ENCODE measurements at places on chromosomes 7 and 10.

DNA sequence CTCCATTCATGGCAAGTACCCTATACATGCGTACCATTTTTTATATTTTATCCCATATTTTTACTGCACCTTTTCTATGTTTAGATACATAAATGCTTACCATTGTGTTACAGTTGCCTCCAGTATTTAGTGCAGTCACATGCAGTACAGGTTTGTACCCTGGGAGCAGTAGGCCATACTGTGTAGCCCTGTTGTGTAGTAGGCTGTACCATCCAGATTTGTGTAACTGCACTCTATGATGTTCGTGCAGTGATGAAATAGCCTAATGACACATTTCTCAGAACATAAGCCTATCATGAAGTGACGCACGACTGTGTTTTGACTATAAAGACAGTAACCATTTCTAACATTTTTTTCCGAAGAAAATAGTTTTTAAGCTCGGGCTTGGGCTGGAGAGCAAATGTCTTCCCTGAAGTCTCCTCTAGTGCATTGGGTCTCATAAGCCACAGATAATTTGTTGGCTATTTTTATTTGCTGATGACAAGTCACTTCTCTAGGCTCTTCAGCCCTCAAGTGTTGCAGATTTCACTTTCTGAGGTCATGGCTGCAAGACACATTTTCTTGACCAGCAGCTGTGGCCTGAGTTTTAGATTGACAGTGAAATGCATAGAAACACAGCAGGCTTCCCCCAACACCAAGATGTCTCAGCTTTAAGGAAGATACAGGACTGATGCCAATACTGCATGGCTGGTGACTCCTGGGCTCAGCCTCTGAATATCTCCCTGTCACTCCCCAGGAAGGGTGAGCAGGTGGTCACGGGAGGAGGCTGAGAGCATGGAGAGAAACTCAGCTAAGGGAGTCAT, 26.9 kb downstream of the EPDR1 start:
- no peak for DNase-seq

DNA sequence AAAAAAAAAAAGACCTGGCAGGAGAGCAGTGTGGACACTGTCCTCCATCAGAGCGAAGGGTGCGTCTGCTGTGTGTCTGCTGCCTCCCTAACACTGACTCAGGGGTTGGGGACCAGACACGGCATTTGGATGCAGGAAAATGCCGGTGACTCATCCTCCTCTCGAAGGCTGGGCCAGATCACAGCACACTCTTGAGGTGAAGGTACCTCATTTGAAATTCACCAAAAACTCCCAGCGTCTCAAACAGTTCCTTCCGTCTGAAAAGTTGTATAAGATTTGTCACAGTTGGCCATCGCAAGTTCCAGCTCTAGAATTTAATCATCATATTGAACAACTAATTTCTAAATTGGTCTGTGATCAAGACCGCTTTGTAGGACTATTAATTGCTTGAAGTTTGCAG, 118.1 kb upstream of the LYZL2 start:
- DNase-seq = no peak

- no peak for DNase-seq
Measured at GRCh38 chr10:10865913-10866312, 151.8 kb upstream of the CELF2 start.

DNA sequence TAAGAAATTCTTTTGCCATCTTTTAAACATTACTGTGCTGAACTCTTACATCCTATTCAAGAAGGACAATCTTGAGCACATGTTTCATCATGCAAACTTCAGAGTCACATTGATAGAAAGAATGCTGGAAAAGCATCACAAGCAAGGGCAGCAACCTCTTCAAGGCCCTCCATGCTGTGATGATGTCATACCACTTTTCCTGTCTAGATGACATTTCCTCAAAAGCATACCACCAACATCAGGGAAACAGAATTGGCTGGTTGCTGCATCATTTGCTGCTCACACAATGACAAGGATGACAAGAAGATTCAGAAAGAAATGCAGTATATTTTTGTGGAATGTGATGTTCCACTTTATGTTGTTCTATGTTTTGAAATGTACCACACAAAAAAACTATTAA, 37.6 kb downstream of the CYP2C8 start:
- DNase-seq = no peak

- no peak for DNase-seq
Measured at GRCh38 chr7:47932016-47932415, 16.2 kb downstream of the PKD1L1 start.
